Hematopoietic multipotent progenitor cell treated with erythropoietin and hydrocortisone succinate and interleukin-3 and kit ligand, for 8 days (in vitro differentiated cells): ENCODE measurements at places on chromosomes 3 and 15.

DNA sequence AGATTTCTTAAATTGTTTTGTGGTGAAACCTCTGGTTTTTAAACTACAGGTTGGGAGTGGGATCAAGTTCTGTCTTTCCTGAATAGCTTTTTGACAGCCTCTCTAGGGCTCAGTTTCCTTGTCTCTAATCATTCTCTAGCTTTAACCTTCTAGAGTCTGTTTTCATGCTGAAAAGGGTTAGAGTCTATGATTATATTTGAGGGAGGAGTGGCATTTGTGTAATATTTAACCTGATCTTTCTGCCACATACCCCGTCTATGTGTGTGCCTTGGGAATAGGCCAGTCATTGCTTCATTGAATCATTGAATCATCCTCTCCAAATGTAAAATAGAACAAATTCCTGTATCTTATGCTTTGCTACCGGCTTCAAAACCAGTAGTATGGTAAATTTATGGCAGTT lies 204.9 kb downstream of the KLHL25 start:
- DNase-seq: no peak

DNA sequence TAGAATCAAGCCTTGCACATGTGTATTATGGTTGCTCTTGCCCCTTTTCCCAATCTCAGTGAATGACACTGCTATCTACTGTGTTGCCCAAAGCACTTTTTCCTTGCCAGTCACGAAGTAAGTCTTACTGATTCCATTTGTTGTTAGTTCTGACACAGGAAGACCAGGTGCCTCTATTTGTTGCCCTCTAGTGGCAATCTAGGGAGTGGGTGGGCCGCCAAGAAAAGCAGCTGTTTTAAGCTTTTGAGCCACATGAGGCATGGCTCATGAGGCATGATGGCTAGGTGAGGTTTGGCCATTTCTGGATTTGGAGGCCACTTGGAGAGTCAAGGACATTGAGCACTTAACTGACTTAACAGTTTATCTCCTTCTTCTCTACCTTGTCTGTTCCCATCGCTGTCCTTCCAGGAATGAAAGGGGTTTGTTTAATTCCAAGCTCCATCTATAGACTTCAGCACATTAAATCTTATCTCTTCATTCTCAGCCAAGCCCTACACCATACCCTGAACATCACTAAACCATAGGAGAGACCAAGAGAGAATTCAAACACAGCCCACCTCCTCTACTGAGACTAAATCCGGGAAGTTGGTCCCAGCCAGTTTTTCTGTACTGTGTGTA lies 103.1 kb downstream of the HCN4 start:
- peak; percentile 67 for DNase-seq

GRCh38 chr3:31355807-31356206 lies 176.9 kb upstream of the STT3B start:
- no peak for DNase-seq

DNA sequence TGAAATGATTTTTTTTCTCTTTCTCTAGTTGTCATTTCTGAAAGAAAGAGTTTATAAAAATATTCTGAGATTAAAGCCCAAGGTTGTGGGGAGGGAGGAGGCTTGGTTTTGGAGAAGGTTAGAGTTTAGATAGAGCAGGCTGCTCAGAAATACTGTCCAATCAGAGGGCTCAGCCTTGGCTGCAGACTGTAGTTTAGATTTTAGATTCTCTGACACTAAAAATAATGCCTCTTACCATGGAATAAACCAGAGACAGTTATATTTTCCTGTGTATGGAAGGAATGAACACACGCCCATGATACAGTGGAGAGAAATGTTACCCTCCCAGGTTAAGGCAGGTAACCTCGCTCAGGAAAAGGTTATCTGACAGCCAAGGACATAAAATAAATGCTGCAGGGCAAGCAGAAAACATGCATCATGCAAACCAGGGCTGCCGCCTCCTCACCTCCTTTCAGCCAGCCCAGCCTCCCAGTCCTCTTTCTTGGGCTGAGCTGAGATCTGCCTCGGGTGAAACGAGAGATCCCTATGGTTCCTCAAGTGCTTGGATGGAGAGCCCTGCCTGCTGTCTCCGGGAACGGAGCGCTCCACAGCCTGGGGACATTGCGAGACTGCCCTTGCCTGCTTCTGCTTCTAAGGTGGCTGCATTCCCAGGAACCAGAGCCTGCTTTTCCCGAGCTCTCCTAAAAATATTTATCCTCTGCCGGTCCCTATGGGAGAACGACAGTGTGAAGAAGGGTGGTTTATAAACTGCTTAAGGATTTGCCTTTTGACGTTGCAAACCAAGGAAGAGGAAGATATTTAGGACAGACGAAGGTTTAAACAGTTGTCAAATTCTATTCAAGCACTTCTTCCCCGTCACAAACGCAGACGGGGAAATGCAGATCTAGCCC lies 848 bp downstream of the NCEH1 start:
- DNase-seq: peak; percentile 42

- DNase-seq: no peak
Observed at GRCh38 chr3:13480340-13481318, 523 bp downstream of the HDAC11 start.

DNA sequence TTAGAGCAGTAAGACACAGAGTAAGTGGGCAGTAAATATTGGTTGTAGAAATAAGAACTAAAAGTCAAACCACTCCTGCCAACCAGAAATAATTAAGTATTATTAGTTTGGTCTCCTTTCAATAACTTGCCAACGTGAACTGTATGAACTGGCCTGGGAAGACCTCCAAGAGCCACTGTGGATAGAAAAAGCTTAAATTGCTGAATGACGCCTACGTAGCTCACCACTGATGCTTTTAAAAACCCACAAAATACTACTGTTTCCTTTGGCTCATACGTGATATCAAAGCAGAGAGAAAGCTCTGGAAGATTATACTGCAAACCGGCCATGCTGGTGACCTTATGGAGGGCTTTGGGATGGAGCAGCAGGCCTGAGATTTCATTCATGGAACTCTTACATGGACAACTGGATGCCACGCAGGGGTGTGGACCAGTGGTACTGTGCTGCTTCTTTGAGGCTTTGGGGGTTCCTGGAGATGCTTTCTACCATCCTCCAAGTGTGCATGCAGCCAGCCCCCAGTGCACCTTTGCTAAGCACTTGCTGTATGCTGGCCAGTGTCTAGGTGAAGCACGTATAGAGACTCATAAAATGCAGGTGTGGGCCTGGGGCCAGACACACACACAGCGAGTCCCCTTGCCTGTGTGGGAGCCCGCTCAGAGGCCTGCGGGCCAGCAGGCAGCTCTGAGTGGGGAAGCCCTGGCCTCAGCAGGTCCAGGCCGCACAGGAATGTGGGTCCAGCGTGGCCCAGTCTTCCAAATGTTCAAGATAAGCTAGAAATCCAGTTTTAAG lies 66.8 kb downstream of the ABTB1 start:
- no peak for DNase-seq

DNA sequence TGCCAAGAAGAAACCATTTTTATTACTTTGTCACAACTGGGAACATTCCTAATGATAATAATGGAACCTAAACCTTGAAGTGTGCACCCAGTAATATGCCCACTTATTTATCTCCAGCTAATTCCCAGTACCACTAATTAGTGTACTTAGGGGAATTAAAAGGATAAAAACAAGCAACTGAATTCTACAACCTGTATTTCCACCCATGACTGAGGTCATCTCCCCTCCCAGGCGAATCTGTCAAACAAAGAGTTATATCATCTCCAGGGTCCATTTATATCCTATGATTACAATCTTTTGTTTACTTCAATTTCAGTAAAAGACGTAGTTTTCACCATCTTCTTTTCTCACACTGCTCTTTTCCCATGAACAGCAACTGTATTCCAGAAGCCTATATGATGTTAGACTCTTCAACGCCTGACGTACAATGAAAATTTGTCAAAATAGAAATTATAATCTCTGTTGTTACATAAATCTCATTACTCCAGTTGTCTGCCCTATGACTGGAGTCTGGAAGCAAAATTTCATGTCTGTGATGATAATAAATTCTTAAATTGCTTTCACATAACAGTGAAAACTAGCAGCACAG lies 177.6 kb downstream of the GOLIM4 start:
- no peak for DNase-seq

DNA sequence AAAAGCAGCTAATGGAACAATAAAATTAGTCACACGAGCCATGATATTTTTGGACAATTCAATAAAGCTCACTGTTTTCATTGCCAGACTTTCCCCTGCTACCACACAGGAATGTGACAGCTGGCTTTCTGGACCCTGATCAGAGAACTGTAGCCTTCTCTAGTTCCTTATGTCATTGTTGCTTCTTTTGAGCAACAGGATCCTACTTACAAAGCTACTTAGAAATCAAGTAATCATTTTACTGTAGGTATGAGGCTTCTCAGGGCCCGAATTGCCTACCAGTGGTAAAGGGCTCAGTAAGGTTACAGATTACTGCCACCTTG lies 94.3 kb upstream of the AADACL2 start:
- no peak for DNase-seq

DNA sequence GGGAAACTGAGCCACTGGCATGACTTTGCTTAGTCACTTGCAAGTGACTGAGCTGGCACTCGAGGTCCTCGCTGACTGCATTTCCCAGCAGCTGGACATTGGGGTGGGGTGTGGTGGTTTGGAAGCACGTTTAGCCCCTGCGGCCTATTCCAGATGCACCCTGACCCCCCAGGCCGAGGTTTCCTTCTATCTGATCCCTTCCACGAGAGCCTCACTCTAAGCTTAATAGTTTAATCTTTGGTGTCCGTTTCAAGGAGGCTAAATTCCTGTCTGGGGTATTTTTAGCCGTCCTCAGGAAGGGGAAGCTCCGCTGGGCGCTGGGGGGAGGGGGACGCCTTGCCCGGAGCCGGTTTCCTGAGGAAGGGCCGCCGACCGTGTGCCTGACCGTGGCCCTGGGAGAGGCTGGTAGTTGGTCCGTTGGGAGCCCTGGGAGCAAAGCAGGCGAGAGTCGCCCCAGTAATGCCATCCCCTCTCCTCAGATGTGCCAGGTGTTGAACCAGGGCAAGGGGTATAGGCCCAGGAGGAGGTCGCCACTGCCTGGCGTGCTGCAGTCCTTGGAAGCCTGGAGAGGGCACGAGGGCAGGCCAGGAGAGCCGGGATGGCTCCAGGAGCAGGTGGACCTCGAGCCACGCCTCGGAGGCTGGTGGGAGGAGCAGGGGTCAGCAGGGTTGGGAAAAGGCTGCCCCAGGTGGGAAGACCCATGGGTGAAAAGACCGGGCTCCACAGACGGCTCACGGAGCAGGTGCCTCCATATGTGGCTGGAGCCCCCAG lies 37.2 kb downstream of the IDH2 start:
- DNase-seq: no peak

DNA sequence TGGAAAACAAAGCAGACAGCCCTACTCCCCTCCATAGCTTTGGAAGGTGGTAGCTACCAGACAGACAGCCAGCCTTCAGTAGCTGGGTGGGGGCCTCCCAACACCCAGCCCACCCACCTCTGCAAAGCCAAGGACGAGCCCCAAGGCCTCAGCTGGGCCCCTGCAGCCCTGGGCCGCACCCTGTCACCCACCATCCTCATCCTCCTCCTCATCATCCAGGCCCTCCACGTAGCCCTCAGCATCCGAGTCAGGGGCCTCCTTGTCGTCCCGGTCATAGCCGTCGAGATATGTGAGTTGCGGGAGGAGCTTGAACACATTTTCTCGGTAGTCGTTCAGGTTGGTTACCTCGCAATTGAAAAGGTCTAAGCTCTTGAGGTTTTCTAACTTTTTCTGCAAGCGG lies 36.5 kb downstream of the ANP32A start:
- no peak for DNase-seq

GRCh38 chr15:90031231-90031791 lies 30.2 kb downstream of the ZNF710 start:
- peak; percentile 26 for DNase-seq

DNA sequence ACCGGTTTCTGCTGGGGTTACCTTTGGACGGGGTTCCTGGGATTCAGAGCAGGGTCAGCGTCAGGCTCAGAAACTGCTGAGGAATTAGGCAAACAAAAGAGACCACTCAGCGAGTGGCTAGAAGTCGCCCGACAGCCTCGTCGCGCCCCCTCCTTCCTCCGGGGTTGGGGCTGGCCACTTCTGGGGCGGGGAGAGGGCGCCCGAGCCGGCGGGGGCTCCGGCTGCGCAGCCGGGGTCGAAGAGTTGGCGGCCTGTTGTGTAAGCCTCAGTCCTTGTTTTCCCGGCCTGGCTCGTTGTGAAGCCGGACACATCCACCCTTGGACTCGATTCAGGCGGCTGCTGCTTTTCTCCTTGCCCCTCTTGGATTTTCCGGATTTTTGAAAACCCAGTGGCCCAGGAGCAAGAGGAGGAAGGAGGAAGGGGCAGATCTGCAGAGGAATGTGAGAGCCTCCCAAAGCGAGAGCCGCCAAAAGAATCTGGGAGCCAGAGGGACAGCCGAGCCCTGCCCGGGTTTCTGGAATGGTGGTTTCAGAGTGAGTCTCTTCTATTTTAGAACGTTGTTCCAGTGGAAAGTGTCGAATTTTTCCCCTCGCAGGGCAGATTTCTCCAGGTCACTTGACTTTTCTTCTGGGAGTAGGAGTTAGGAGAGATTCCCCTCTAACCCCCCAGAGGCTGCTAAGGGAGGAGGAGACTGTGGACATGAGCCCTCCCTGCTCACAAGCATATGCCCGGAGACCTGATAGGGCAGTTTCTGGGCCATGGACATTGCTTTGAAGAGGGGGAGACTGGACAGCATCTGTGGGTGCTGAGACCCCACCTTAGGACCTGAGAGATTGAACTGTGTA lies 666 bp downstream of the SNX33 start:
- no peak for DNase-seq

DNA sequence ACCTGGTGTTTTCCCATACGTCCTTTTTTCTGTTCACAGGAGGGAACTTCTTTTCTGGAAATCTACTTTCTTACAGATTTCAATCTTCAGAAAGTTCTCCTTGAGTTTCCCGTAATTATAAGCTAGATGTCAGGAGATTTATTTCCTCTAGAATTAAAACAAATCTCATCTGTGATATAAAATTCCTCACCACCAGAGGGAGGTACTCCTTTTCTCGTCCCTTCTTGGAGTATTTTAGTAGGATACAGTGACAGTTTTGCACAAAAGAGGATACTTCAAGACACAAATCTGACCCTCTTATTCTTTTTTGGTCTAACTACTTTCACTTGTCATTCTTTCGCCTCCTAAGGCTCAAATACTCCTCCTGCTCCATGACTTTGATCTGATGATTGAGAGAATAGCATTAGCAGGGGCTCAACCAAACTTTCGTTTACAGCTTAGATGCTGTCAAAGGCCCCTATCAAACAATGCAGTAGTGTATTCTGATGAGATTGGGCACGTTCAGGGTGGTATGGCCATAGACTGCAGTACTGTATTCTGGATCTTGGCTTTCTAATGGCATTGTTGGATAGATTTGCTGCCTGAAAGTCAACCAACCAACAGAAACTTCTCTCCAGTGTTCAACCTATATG lies 38.0 kb downstream of the TMEM41A start:
- peak; percentile 52 for DNase-seq

DNA sequence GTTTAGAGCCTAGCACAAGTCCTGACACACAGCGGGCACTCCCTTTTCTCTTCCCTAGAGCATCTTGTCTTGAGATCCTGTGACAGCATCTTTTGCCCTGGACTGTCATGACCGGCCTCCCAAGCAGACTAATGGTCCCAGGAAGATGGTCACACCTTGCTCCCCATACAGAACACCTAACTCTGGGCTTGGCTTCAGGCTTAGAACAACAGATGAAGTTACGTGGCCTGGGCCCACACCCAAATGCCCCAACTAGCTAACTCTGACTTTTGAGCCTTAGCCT lies 781 bp upstream of the IP6K1 start:
- DNase-seq: no peak
